Left lung (tissue), 14 donors: ENCODE measurements at places on chromosomes 1 and 21. TPM values are rescaled to one million over a fixed set of nuclear protein-coding genes. Genes with fewer than 3 reads are reported as not detected.
A peak's percentile ranks its signal among the peaks of the same experiment; 100 is the strongest.

GRCh38 chr1:59396387-59396786 lies 99.5 kb downstream of the FGGY start:
- no peaks in the 10 kb centered on the region for H3K27me3 ChIP-seq
- H3K4me3 ChIP-seq, result no peak overlapping the region
- H3K4me1 ChIP-seq, result peaks cover 14% of the 10 kb centered on the region
- H3K36me3 ChIP-seq, result no peaks in the 10 kb centered on the region
- no peak overlapping the region for H3K27ac ChIP-seq
- DNase-seq, result no peak

The UBE2G2 gene
- 90.9 TPM for total RNA-seq

The LRRC53 gene
- total RNA-seq, result not detected

GRCh38 chr1:62355095-62355494 lies 35.9 kb upstream of the KANK4 start:
- no peaks in the 10 kb centered on the region for H3K27me3 ChIP-seq
- no peak for DNase-seq
- H3K36me3 ChIP-seq, result no peaks in the 10 kb centered on the region
- no peak overlapping the region for H3K4me3 ChIP-seq

GRCh38 chr1:30846587-30846986 lies 62.0 kb downstream of the SDC3 start:
- peak overlapping the region; percentile 53 for H3K27ac ChIP-seq
- no peak for DNase-seq
- H3K4me1 ChIP-seq, result peaks cover 11% of the 10 kb centered on the region
- no peak overlapping the region for H3K4me3 ChIP-seq

GRCh38 chr1:161950377-161950776 lies 73.3 kb downstream of the OLFML2B start:
- H3K4me1 ChIP-seq, result peaks cover 17% of the 10 kb centered on the region
- H3K4me3 ChIP-seq, result no peak overlapping the region
- DNase-seq, result no peak
- no peaks in the 10 kb centered on the region for H3K36me3 ChIP-seq
- no peak overlapping the region for H3K27ac ChIP-seq

GRCh38 chr1:156129687-156130577 lies 15.4 kb downstream of the LMNA start:
- peak overlapping the region; percentile 93 for H3K27ac ChIP-seq
- peaks cover 5% of the 10 kb centered on the region for H3K36me3 ChIP-seq
- peak; percentile 79 for DNase-seq
- H3K4me1 ChIP-seq, result peaks cover 58% of the 10 kb centered on the region
- H3K27me3 ChIP-seq, result peaks cover 17% of the 10 kb centered on the region
- H3K4me3 ChIP-seq, result no peak overlapping the region

The PDPN gene
- 23.6 TPM for total RNA-seq

DNA sequence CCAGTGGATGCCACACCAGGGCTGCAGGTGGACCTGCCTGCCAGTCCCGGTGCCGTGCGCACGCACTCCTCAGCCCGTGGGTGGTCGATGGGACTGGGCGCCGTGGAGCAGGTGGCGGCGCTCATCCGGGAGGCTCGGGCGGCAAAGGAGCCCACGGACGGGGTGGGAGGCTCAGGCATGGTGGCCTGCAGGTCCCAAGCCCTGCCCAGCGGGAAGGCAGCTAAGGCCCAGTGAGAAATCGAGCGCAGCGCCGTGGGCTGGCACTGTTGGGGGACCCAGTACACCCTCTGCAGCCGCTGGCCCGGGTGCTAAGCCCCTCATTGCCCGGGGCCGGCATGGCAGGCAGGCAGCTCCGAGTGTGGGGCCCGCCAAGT lies 1171.8 kb upstream of the B3GALT2 start:
- no peak overlapping the region for H3K27ac ChIP-seq
- no peak overlapping the region for H3K4me3 ChIP-seq
- no peaks in the 10 kb centered on the region for H3K4me1 ChIP-seq
- DNase-seq, result no peak

The HSPG2 gene
- 324 TPM for total RNA-seq

GRCh38 chr21:31172328-31172727 lies 134.1 kb upstream of the KRTAP19-8 start:
- no peak overlapping the region for H3K4me3 ChIP-seq
- no peak overlapping the region for H3K27ac ChIP-seq
- H3K27me3 ChIP-seq, result no peaks in the 10 kb centered on the region

DNA sequence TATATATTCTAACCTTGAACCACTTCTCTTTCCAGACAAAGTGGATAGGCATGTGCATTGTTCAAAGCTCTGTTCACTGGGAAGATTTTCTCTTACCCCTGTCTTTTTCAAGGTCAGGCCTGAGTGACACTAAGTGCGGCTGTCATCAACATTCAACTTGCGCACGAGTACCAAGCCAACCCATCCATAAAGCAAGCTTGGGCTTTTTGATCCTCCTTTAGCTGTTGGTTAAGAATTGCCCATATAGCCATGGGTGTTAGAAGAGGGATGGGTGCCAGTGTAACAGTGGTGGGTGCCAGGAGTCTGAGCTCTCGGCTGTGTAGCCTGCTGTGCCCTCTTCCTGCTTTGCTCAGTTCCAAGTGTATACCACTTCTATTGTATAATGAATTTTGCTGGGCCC lies 136.1 kb downstream of the GLUL start:
- no peak overlapping the region for H3K4me3 ChIP-seq
- H3K36me3 ChIP-seq, result no peaks in the 10 kb centered on the region
- H3K27me3 ChIP-seq, result no peaks in the 10 kb centered on the region
- no peak for DNase-seq
- H3K4me1 ChIP-seq, result peaks cover 7% of the 10 kb centered on the region

The RERE gene
- total RNA-seq, result 73.3 TPM

The PCP4 gene
- 3.5 TPM for total RNA-seq

The TFF2 gene
- total RNA-seq, result not detected

GRCh38 chr1:26799479-26800142 lies 11.9 kb downstream of the PIGV start:
- DNase-seq, result peak; percentile 85
- peaks cover 23% of the 10 kb centered on the region for H3K36me3 ChIP-seq
- peak overlapping the region; percentile 22 for H3K27ac ChIP-seq
- peaks cover 11% of the 10 kb centered on the region for H3K4me1 ChIP-seq
- no peak overlapping the region for H3K4me3 ChIP-seq

GRCh38 chr1:84352298-84353106 lies 45.8 kb upstream of the DNASE2B start:
- H3K36me3 ChIP-seq, result no peaks in the 10 kb centered on the region
- peaks cover 3% of the 10 kb centered on the region for H3K4me1 ChIP-seq
- H3K4me3 ChIP-seq, result no peak overlapping the region
- H3K27me3 ChIP-seq, result no peaks in the 10 kb centered on the region
- DNase-seq, result no peak
- no peak overlapping the region for H3K27ac ChIP-seq

The TNFAIP8L2 gene
- 14.5 TPM for total RNA-seq

DNA sequence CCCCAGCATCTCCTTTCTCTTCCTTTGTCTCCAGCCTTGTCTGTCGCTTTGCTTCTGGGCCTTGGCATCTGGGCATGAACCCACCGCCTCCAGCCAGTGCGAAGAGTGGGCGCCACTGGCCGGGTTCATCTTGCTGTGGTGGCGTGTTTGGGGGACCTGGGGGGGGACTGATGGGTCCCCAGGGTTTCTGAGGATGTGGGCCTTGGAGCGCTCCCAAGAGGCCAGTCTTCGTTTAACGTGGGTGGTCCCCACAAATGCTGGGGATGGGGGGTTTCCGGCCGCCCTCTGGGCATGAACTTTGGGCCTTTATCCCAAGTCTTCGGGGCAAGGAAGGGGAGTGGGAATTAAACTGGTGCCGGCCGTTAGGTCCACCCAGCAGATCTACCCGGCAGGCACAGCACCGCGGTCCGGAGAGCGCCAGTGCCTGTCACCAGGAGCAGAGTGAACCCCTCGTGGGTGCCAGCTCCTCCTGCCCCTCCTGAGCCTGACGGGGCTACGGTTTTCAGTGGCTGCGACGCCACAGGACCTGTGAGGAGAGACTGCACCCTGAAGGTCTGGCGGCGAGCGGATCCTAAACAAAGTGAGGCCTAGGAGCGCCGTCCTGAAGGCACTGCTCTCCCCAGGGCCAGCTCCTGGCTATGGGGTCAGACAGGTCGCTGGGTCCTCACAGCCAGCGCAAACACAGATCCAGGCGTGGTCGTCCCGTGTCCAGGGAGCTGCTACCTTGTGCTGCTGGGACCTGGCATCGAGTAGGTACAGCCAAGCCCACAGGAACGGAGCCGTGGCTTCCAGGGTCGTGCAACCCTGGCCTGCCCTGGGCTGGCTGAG lies 12.1 kb upstream of the C1orf174 start:
- H3K36me3 ChIP-seq, result no peaks in the 10 kb centered on the region
- no peak overlapping the region for H3K27ac ChIP-seq
- peaks cover 58% of the 10 kb centered on the region for H3K27me3 ChIP-seq
- H3K4me3 ChIP-seq, result no peak overlapping the region
- no peaks in the 10 kb centered on the region for H3K4me1 ChIP-seq

The ID3 gene
- 125 TPM for total RNA-seq

DNA sequence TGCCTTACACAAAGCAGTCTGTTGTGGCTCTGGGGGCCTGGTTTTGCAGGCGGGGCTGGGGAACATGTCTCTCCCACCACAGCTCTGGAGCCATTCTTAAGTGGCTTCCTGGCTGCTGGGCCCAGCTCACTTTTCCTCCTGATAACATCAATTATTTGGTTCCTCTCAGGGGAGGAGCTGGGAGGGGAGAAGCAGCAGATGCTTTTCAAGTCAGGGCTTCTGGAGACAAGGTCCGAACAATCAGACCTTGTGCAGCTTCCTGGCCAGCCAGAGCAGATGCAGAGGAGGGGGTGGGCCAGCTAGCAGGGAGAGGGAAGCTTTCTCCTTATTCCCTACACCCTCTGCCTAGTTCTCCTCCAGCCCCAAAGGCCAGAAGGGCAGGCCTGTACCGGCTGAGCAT lies 3.7 kb upstream of the PAQR6 start:
- H3K4me1 ChIP-seq, result peaks cover 14% of the 10 kb centered on the region
- DNase-seq, result no peak
- H3K36me3 ChIP-seq, result peaks cover 79% of the 10 kb centered on the region
- no peak overlapping the region for H3K4me3 ChIP-seq
- no peaks in the 10 kb centered on the region for H3K27me3 ChIP-seq

DNA sequence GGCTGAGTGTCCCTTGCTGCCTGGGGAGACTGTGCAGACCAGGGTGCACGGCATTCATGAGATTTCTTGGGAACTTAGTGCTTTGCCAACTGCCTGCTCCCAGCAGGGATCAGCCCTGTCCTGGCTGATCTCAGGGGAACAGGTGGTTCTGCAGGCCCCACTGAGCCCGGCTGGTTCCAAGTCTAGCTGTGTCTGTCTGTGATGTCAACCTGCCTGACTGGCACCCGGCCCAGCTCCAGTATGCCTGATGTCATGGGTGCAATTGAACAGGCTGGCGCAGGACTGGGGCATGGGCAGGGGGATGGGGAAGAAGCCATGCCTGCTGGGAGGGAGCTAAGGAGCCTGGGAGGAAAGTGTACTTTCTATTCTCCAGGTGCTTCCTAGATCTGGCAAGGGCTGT lies 227.1 kb downstream of the GRIK3 start:
- DNase-seq, result no peak
- no peaks in the 10 kb centered on the region for H3K4me1 ChIP-seq
- no peaks in the 10 kb centered on the region for H3K36me3 ChIP-seq
- H3K4me3 ChIP-seq, result no peak overlapping the region

DNA sequence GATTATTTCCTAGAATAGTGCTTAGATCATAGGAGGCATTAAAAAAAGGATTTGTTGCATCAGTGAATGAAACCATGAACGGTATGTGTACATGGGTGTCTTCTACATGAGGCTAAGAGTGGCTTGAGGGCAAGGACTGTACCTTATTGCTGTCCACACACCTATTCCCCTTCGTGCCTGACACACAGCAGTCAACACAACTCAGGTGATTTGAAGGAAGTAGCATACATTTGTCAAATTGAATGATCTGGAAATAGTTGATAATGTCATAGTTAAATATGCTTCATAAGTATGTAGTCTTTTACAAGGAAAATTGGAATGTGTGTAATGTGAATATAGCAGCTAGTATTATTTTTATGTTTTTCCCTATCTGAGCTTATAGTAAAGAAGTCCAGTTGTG lies 189.0 kb upstream of the DAB1 start:
- H3K36me3 ChIP-seq, result no peaks in the 10 kb centered on the region
- no peaks in the 10 kb centered on the region for H3K4me1 ChIP-seq
- no peaks in the 10 kb centered on the region for H3K27me3 ChIP-seq
- no peak for DNase-seq
- no peak overlapping the region for H3K27ac ChIP-seq
- H3K4me3 ChIP-seq, result no peak overlapping the region

GRCh38 chr1:32963746-32964460 lies 706 bp downstream of the RNF19B start:
- no peaks in the 10 kb centered on the region for H3K36me3 ChIP-seq
- no peaks in the 10 kb centered on the region for H3K27me3 ChIP-seq
- peak overlapping the region; percentile 95 for H3K27ac ChIP-seq
- H3K4me3 ChIP-seq, result peak overlapping the region; percentile 74
- H3K4me1 ChIP-seq, result peaks cover 8% of the 10 kb centered on the region

The BLACAT1 gene
- total RNA-seq, result 2.7 TPM

DNA sequence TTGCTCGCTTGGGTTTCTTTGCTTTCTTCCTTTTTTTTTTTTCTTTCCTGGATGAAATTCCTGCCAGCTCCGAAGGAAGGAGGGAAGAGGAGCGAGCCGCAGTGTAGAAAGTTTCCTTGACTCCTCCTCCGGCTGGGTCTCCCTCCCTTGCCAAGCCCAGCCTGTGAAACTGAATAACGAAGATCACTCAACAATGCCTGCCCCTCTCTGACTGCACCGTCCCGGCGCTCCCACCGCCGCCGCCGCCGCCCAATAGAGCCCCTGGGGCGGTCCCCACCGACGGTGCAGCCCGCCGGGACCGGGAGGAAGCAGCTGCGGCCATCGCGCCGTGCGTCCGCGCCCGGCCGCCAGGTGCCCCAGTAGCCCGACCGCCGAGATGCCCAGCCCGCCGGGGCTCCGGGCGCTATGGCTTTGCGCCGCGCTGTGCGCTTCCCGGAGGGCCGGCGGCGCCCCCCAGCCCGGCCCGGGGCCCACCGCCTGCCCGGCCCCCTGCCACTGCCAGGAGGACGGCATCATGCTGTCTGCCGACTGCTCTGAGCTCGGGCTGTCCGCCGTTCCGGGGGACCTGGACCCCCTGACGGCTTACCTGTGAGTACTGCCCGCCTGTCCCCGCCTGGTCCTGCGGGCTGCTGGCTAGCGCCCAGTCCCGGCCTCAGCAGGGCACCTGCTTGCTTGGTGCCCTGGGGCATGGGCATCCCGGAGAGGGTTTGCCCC lies at the start of gene LGR6:
LGR6 (plus strand) TSS at position 186 of the 714 bp plus-strand sequence; CDS start at position 377, 191 bp downstream.
- peaks cover 48% of the 10 kb centered on the region for H3K27me3 ChIP-seq
- no peak within 1 kb of the TSS for H3K27ac ChIP-seq
- DNase-seq, result no peak
- no peaks in the 10 kb centered on the region for H3K36me3 ChIP-seq
- no peak within 1 kb of the TSS for H3K4me3 ChIP-seq

The BPNT1 gene
- 33.3 TPM for total RNA-seq
